ENCODE measurements at places on chromosomes 6 and 20. TPM values are rescaled to one million over a fixed set of nuclear protein-coding genes. Genes with fewer than 3 reads are reported as not detected.

Gene DYNLT2
- 2.2 TPM for total RNA-seq

Gene CALHM6
- total RNA-seq, result 11.3 TPM

Gene SNAI1
- 1.4 TPM for total RNA-seq

Gene IL17F
- total RNA-seq, result 0.86 TPM

Gene DDX43
- total RNA-seq, result 0.16 TPM

Gene ACTL10
- 2.4 TPM for total RNA-seq

Gene HLA-DQB2
- 0.60 TPM for total RNA-seq

Gene ISM1
- 1.4 TPM for total RNA-seq

Gene SHLD1
- total RNA-seq, result 6.9 TPM

Gene EYA2
- not detected for total RNA-seq

Gene CAP2
- total RNA-seq, result not detected

Gene TFAP2C
- not detected for total RNA-seq

Gene TINAG
- not detected for total RNA-seq

Gene C20orf144
- 0.29 TPM for total RNA-seq

Gene RAB44
- not detected for total RNA-seq

Gene RAET1L
- total RNA-seq, result not detected

Gene NOX3
- not detected for total RNA-seq

Gene MDFI
- total RNA-seq, result not detected

Gene RGS17
- total RNA-seq, result not detected

Gene OOEP
- total RNA-seq, result not detected

Gene F13A1
- total RNA-seq, result not detected

Gene COL21A1
- not detected for total RNA-seq

Gene AVP
- not detected for total RNA-seq

Gene JAG1
- total RNA-seq, result 0.41 TPM

Gene WFDC12
- not detected for total RNA-seq

Gene TNF
- total RNA-seq, result 92.5 TPM

Gene CD93
- 0.11 TPM for total RNA-seq

Gene SSTR4
- total RNA-seq, result not detected

Gene CTAGE9
- total RNA-seq, result not detected

Gene GJA10
- total RNA-seq, result not detected

Gene ZCCHC3
- total RNA-seq, result 18.0 TPM

Gene WFDC5
- not detected for total RNA-seq

Gene BTNL2
- total RNA-seq, result not detected
